NCI-H1417 (cell line): ENCODE measurements at places on chromosomes 1 and 21.

- DNase-seq = no peak
Observed at GRCh38 chr1:7025013-7025412, 239.8 kb downstream of the CAMTA1 start.

DNA sequence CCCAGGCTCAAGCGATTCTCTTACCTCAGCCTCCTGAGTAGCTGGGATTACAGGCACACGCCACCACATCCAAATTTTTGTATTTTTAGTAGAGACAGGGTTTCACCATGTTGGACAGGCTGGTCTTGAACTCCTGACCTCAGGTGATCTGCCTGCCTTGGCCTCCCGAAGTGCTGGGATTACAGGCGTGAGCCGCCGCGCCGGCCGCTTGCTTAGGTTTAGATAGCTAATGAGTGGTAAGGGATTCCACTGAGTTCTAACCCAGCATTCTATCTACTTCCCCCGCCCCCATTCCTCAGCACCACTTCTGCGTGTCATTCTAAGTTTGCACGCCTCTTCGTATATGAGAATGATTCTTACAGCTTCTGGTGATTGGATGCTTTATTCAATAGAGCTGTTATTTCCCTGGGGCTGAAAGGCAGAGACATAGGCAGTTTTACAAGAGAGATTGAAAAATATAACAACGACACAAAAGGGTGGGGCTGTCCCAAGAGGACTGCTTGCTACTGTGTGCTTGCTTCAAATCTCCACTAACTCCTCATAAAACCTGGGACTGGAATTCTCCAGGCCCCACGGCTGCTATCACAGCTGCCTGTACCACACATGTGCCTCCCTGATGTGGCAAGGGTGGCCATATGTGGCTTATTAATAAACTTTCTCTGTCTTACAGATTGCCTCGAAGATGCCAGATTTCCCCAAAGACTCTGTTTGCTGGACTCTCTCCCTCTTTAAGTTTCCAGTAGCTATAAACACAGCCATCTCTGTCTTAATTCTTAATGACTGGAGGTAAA, 23.7 kb upstream of the GREM2 start:
- no peak for DNase-seq

GRCh38 chr1:176879784-176880620, 284.5 kb downstream of the ASTN1 start:
- DNase-seq = no peak

DNA sequence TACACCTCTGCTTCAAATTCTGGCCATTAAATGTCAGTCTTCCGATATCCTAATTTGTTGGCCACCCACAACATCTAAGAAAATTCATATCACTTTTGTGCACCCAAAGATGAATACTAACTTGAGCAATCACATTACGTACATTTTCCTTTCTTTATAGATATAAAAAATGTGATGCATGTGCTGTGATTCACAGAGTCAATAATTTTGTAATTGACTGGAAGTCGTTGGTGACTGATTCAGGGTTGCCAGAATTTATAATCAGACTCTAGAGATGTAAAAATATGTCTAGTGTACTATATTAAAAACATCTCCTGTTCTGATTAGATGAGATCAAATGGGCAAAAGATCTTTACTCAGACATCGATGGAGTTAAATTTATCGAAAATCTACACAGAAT, 150.0 kb upstream of the KCTD3 start:
- DNase-seq = no peak

DNA sequence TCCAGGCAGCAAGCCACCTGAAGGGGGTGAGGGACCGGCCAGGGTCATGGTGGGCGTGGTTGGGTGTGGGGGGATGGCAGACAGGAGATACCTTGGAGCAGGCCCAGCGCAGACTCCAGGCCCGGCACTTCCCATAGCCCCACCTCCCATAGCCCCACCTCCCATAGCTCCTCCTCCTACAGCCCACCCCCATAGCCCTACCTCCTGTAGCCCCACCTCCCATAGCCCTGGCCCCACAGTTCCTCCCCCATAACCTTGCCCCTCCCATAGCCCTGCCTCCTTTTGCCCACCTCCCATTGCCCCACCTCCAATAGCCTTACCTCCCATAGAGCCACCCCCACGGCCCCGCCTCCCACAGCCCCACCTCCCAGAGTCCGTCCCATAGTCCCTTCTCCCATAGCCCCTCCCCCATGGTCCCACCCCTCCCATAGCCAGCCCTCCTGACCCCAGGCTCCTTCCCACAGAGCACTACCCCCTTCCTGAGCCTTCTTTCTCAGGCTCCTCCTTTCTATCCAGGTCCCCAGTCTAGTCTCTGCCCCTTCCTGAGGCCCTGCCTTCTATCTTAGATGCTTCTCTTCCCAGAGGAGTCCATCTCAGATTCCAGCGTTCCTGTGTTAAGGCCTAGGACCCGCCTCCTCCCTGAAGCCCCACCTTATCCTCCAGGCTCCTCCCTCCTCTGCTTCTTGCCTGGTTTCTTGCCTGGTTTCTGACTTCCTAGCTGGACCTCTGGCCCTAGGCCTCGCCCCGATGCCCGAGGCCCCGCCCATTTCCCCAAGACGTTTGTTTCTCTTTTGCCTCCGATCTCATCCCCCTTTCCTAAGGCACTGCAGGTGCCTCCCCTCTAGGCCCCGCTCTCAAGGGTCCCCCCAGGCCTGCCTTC, 46.8 kb downstream of the PTPRU start:
- no peak for DNase-seq

DNA sequence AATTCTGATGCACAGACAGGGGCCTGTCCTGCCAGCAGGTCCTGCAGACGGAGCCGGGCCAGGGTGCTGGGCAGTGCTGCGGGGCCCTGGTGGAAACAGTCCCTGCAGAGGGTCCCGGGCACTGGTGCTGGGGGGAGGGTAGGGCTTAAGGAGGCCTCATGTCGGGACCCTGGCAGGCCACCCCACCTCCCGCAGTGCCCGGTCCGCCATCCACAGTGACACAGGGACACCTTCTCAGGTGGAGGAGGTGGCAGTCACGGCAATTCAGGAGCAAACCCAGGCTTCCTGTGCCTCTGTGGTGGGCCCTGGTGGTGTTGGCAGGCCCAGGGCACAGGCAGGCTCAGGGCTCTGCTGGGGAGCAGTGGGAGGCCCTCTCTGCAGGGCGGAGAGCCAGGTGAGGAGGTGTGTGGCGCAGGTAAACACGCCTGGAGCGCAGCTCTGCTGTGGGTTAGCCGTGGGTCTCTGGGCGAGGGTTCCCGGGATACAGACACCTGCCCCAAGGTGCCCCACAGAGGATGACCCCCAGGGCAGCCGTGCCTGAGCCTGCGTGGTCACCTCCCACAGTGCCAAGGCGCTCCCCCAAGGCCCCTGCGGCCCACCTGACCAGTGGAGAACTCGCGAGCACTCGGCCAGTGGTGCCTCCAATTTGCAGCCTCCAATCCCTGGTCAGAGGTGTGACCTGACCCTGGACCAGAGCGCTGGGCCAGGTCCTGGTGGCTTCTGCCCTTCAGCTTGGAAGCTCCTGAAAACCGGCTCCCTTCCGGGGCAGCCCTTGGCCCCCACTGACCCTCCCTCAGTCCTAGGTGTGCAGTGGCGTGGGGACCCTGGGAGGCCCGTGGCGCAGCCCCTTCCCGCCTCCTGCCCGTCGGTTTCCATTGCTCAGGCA, 19.2 kb downstream of the COL18A1 start:
- DNase-seq = no peak

DNA sequence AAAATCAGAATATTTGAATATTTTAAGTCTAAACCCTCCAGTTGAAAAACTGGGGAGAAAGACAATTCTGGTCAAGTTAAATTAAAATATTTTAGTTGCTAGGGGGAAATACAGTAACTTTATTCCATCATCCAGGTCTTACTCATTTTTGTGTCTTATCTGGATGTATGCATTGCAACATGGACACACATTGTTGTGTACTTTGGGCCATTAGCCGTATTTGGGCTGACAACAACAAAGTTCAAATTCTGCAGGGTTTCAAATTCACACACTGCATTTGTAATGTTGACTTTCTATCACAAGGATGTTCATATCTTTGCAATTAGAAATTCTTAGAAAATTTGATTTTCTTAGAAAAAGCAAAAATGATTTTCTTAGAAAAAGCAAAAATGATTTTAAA, 249.3 kb downstream of the BACH1 start:
- DNase-seq = no peak

DNA sequence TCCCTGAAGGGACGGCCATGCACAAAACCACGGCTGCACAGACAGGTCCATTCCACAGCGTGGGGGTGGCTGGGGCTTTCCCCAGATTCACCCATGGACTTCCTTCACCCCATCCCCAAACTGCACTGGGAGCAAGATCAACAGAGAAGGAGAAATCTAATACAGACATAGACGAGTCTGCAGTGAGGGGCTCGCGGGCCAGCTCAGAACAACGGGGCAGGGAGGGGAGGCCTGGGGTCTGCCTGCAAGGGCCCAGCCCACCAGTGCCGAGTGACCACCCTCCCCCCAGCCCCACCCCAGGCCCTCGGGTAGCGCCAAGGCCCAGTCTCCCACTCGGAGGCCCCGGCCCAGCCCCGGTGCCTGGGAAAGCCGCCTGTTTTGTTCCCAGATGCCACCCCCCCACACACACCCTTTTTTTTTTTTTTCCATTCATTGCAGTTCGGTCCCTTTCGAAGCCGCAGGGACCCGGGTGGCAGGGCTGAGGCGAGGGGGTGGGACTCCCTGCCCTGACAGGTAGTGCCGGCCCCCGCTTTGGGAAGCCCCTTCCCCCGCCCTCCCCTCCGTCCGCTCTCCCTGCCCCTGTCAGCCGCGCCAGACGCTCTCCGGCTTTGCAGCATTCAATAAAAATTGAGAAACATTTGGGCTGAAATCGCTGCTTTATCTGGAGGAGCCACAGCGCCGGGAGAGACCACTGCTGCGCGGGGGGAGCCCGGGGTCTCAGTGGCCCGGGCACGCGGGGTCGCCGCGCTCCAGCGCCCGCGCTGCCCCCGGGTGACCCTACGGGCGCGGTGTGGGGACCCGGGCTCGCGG, 543 bp upstream of the EPHB2 start:
- peak; percentile 69 for DNase-seq

GRCh38 chr1:225712391-225712790, 59.5 kb upstream of the ENAH start:
- no peak for DNase-seq

- DNase-seq = no peak
Observed at GRCh38 chr1:9883585-9884449, 26.3 kb downstream of the CTNNBIP1 start.

DNA sequence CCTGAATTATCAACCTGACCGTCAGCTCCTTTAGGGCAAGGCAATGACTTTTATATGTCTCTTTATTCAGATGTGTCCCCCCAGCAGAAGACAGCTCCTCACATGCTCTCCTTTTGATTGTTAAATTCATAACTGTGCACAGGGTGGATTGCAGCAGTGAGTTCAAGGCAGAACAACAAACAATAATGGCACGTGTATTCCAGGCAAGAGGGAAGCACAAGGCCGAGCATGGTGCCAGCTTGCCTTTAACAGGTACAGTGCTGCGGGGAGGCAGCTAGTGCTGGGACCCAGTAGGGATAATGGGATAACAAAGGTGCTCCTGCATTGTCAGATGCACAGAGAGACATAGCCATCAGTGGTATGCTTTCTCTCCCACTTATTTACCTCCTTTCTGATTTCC, 248.4 kb downstream of the RHOU start:
- DNase-seq = no peak
